Stimulated activated CD8-positive, alpha-beta memory T cell treated with anti-CD3 and anti-CD28 coated beads, Interleukin-15, amount 100 ng/mL, for 1 hour (primary cell): ENCODE measurements at places on chromosomes 7 and 10.

- no peak for DNase-seq
Observed at GRCh38 chr7:90337106-90337505, 9.4 kb upstream of the GTPBP10 start.

- no peak for DNase-seq
Observed at GRCh38 chr10:133196221-133196915, 33.6 kb upstream of the UTF1 start.

- peak; percentile 4 for DNase-seq
Observed at GRCh38 chr7:97971120-97971989, 18.6 kb downstream of the OCM2 start.

GRCh38 chr10:71363936-71364335 lies 32.8 kb upstream of the CDH23 start:
- no peak for DNase-seq

DNA sequence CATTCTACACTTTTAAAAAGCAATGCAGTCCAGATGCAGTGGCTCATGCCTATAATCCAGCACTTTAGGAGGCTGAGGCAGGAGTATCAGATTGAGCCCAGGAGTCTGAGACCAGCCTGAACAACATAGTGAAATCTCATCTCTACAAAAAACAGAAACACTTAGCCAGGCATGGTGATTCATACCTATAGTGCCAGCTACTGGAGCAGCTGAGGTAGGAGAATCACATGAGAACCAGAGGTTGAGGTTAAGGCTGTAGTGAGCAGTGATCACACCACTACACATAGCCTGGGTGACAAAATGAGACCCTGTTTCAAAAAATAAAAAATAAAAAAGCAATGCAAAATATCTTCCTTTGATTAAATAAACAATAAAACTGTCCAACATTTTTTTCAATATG lies 205.2 kb downstream of the GRM8 start:
- no peak for DNase-seq

- DNase-seq: no peak
Observed at GRCh38 chr7:123177442-123177841, 22.3 kb downstream of the SLC13A1 start.

DNA sequence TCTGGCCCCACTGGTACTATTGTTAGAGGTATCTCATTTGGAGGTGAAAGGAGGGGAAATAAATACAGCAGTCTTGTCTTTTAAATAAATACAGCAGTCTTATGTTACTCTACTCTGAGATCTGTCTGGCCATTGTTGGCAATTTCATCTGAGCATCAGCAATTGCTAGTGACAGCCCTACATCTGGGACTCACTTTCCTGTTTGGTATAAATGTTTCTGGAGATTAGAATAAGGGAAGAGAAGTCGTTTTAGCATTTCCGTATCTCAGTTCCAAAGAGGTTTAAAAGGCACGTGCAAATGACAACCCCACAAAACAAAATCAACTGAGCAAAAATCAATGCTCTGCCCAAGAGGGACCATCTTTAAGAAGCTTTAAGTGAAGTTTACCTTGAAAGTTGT lies 18.1 kb upstream of the CNNM2 start:
- DNase-seq: no peak

GRCh38 chr7:21454182-21454581 lies 26.3 kb downstream of the SP4 start:
- DNase-seq: no peak
